Astrocyte of the hippocampus (primary cell): ENCODE measurements at places on chromosomes 11 and 22.

- no peak for DNase-seq
These were observed 1196.2 kb upstream of the TENM4 start for GRCh38 chr11:80636999-80637398.

DNA sequence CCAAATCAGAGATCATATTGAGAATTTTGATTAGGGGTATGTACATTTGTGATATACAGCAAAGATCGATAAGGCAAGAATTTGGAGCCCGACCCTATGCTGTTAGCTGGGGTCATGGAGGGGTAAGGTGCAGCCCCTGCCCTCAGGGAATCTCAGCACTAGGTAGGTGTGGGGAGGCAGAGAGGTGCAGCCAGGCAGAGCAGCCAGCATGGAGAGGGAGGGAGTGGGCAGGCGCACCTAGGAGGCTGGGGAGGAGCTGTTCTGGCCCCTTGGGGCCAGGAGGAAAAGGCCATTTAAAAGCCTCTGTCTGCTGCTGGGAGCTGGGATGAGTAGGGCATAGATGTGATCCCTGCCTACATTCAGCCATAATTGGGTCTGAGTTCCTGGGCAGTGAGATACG, 293.0 kb downstream of the TBC1D22A start:
- DNase-seq, result no peak

GRCh38 chr11:70808686-70809375, 410.5 kb downstream of the CTTN start:
- DNase-seq, result no peak

DNA sequence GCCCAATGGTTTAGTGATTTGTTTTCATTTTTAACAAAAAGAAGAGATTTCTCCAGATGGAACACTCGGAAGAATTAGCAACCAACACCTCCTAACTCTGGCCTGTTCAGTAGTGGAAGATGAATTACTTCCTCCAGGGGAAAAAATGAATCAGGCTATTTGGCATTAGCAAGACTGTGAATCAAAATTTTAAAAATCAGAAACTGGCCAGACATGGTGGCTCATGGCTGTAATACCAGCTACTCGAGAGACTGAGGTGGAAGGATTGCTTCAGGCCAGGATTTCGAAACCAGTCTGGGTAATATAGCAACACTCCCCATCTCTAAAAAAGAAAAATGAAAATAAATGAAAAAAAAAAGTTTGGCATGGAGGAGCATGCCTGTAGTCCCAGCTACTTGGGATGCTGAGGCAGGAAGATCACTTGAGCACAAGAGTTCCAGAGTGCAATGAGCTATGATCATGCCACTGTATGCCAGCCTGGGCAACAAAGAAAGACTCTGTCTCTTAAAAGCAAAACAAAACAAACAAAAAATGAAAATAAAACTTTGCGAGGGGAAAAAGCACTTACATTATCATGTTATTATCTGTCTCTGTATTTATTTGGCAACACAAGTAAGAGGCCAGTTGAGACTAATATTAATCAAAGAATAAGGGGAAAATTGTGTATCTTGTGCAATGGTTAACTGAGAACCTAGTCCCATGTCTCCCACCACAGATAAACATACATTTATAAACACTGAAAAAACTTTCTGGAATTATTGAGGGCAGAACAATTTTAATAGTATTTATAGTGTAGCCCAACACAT, 796.3 kb upstream of the ANO3 start:
- no peak for DNase-seq

DNA sequence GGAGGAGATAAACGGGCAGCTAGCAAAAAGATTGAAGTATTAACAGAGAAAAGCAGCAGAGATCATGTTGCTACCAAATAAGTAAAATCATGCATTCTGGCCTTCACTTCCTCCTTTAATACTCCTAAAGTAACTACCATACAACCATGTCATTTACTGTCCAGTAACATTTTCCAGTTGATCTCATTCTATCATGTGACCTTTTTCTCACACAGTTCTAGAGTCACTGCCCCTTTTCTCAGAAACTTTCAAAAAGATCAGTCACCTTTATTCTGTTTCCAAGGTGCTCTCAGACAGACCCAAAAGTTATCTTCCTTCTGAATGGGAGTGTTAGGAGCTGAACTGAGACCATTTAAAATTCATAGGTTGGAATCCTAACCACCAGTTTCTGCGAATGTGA, 984.4 kb downstream of the FAM181B start:
- DNase-seq, result no peak

GRCh38 chr11:122998727-122999366, 17.2 kb upstream of the BSX start:
- DNase-seq, result peak; percentile 49

- DNase-seq, result peak; percentile 85
These were observed 57.2 kb downstream of the NAV2 start for GRCh38 chr11:19769820-19770219.

GRCh38 chr11:88827018-88827676, 238.6 kb downstream of the GRM5 start:
- no peak for DNase-seq

DNA sequence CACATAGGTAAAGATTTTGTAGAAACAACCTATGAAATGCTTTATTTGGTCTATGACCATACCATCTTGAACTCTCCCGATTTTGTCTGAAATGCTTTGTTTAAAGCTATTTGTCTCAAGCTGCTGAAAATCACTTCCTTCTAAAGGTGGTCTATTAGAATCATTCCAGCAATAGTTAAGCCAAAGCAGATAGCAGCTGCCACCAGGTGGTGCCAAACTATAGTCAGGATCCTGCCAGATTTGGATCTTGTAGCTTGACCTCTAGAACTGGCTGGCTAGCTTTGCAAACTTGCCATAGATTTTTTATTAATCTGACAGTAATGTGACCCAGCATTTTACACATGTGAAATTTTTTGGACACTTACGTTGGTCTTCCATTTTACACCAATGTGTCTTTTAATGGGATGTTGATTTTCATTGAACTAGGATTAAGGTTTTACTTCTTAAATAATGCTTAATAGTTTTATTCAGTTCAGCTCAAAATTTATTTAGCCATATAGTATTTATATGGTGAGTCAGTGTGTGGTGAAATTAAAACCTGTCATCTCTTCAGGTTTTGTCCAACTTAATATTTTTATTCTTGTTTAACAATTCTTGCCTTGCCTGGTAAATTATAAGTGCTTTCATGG, 19.7 kb downstream of the CTR9 start:
- peak; percentile 67 for DNase-seq

DNA sequence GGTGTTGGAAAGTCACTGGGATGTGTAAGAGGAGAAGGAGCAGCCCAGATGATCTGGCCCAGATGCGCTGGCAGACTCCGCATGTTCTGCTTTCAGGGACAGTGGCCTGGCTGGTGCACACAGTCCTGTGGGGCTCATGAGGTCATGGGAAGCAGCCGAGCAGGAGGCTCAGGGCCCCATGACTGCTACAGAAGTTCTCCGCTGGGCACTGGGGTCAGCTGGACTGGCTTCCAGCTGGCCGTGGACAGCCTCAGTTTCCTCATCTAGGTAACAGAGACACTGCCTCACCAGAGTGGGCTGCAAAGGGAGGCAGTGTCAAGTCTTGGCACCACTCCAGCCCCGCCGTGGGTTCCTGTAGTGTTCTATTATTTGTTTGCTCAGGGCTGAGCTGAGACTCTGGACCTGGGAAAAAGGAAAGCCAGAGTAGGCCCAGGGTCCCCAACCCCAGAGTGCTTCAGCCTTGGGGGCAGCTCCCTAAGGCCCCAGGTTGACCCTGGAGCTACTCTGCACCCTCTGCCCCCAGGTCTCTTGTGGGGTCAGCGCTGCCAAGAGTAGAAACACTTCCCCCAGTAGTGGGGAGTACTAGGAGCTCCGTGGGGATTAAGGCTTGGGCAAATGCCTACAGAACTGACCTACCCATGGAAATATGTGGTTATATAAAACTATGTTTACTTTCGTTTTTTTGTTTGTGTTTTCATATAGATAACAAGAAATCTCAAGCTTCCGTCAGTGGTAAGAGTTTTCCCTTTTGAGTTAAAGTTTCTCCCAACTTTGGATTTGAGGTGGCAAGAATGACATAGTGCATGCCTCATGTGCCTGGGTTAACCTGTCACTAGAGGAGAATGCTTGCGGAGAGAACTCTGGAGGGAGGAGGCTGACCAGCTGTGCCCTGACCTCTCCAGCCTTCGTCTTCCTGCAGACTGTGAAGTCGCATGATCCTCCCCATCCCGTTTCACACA, 45.3 kb downstream of the MED15 start:
- DNase-seq, result peak; percentile 49

DNA sequence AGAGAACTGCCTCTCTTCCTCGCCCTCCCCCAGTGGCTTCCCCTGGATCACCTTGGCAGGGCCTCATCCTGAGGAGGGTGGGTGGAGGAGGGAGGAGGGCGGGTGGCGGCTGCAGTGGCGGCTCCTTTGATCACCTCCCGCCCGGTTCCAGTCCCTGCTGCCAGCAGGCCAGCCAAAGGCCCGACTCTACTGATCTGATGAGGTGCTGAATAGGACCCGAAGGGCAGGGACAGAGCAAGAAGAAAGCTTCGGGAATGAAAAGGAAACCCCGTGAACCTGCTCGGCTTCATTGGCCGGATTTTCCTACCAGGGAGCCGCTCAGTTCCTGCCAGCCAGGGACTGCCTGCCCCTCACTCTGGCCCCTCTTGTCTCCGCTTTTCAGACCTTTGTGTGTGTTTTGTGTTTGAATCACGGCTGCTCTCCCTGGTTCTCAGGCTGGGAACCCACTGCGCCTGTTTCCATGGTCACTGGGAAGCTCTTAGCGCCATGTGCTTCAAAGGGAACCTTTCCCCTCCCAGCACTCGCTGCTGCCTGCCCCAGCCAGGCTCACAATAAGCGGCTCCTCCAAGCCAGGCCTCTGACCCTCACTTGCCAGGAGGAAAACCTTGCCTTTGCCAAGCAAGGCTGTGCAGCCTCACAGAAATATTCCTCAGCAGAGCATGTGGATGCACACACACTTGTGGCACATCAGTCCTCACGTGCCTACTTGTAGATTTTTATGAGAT, 56.8 kb downstream of the C22orf31 start:
- peak; percentile 82 for DNase-seq

GRCh38 chr11:131598305-131598704, 227.9 kb downstream of the NTM start:
- DNase-seq, result peak; percentile 31

- DNase-seq, result no peak
These were observed 11.1 kb upstream of the MPZL2 start for GRCh38 chr11:118275176-118275575.

DNA sequence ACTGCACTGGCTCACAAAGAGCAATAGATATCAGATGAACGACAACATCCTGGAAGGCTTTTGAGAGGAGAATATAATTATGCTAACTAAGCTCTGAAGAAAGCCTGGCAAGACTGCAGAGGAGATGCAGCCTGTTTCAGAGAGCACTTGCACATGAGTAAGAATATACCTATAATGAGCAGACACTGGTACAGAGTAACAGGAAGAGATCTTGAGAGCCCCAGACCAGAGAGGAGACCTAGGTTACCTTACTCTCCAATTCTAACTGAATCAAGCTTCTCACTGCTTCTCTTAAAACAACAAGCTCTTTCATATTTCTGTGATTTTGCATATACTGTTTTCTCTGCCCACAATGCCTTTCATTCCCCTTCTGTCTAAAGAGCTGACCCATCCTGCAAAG, 66.5 kb downstream of the FAM168A start:
- DNase-seq, result no peak

DNA sequence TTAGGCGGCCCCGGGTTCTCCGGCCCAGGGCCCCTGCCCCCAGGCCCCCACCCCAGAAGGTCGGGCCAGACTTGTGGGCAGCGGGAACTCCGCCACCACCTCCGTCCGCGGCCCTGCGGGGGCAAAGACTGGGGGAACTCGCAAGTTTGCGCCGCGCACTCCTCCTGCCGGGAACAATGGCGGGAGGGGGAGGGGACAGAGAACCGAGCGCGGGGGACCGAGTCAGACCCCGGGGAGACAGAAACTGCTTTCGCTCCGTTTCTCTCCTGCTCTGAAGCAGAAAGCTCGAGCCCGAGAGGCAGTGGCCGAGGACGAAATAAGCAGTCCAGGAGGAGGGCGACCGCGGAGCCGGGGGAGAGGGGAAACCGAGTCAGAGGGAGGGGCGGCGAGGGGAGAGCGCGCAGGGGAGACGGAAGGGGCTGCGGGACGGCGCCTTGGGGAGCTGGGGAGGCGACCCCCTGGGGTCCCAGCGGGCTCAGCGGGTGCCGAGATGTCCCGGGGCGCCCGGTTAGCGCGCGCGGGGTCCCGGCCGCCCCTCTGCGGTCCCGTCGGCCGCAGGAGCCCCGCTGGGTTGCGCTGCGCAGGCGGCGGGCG, 555 bp downstream of the TP53I11 start:
- peak; percentile 55 for DNase-seq

DNA sequence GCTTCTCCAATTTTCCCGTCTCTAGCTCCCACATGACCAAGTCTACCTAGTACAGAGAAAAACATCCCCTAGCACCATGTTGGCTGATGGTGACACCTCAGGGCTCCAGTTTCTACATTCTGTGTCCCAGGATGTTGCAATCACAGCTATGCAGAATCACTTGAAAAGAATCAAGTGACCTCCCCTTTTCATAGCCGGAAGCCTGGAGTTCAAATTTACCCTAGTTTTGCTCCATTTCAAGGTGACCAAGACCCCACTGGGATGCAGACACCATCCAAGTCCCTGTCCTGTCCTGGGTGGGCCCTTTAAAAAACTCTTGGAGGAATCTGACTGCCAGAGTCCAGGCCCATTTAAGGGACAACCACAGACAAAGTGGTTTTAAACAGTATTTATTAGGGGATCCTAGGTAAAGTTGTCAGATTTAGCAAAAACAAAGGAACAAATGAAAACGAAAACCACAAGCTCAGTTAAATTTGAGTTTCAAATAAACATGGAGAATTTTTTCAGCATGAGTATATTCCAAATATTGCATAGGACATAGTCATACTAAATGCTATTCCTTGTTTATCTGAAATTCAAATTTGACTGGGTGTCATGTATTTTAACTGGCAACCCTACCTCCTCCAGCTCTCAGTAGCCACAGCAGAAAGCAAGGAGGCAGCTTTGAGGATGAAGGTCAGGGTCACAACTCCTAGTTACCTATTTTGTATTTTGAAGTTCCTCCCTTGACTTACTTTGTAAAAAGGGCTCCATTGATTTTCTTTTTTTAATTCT, 52.4 kb downstream of the MIAT start:
- DNase-seq, result peak; percentile 31

GRCh38 chr22:38724926-38725571, 19.3 kb downstream of the GTPBP1 start:
- peak; percentile 55 for DNase-seq
